ENCODE measurements at places on chromosomes 3 and 15.

GRCh38 chr3:42961633-42962032 is 17.5 kb upstream of the GASK1A start:
- peak; percentile 18 for DNase-seq

DNA sequence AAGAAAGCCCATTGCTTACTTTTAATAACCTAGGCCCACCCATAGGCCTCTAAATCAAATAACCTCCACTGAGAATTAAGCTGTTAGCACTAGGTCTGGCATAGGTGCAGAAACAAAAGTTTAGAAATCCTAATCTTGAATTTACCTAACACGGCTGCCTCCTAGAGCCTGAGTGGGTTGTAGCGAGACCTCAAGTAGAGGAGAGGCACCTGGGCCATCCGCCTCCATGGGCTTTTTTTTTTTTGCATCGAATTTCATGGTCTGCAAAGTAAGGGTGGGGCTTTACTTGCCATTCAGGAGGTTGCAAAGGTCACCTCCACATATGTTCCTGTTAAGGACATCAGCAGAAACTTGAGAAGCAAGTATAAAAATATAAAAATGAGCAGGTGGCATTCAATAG is 6.6 kb upstream of the TPM1 start:
- no peak for DNase-seq

GRCh38 chr3:80769683-80770082 is 991.8 kb downstream of the GBE1 start:
- DNase-seq: no peak

DNA sequence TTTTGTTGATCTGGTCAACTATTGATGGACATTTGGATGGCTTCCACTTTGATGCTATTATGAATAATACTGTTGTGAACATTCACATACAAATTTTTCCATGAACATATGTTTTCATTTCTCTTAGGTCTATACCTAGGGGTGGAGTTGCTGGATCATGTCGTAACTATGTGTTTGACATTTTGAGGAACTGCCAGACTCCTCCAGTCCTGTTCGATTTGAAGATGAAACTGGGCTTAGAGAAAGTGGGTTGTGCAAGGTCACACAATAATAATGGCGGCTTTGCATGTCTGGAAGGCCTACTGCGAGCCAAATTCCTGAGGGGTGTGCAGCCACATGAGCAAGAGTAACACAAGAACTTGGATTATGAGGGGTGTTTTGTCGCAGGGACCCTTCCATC is 2.6 kb downstream of the TSEN2 start:
- no peak for DNase-seq

DNA sequence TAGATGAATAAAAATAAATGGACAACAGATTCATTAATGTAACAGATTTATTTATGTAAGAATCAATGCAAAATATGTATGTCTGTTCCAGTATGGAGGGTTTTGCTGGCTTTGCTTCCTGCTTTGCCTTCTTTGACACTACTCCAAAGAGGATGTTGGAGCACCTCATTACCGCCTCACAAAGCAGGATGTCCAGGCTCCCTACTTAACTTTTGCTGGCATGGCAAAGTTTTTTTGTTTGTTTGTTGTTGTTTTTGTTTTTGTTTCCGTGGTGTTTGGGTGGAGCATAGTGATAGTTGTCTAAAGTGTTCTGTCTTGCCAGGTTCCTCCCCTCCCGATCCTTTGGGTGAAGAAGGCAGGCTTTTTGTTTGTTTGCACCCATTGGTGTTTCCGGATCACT is 38.7 kb downstream of the DIPK2A start:
- DNase-seq: no peak

DNA sequence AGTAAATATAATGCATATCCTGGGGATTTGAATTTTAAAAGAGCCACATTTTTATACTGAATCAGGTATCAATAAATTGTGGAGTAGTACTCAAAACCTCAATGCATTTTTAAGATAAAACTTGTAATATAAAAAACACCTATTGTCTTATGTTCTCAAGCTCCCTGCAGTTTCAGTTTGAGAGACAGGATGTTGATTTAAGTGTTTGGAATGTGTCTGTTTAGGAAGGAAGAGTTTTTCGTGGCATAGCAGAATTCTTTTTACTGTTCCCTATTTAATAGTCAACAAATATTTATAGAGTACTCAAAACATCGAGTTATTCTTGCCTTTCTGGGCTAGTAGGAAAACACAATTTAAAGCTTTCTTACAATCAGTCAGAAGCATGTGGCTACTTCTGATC is 146.1 kb upstream of the BCHE start:
- DNase-seq: no peak

DNA sequence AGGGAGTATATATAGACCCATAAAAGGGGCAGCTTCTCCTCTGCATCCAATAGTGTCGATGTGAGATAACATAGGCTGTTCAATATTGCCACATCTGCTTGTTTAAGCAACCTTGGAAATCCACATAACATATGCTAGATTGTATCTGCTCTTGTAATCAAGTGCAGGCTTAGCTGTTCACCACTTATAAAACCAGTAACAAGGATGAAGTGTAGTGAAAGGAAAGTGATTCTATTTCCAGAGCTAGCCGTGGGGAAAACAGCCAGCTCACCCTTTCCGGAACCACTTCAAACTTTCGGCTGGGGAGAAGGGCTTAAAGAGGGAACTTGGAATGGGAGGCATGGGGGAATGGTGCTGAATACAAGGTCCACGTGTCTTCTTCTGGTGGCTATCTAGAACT is 204.0 kb downstream of the TAFA4 start:
- no peak for DNase-seq

DNA sequence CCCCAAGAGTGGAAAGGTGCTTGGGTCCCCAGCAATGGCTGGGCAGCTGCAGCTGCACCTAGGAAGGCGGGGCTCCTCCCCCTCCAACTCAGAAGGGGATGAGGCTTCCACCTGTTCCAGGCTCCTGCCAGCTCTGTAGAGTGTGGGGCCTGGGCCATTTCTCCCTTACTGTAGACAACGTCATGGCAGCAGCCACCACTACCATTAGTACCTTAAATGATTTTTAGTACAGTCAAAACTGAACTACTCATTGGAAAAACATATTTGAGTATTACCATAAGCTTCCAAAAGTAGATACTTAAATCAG is 1274.2 kb upstream of the GBE1 start:
- no peak for DNase-seq

- no peak for DNase-seq
Measured at GRCh38 chr3:16055606-16056211, 118.8 kb upstream of the GALNT15 start.

DNA sequence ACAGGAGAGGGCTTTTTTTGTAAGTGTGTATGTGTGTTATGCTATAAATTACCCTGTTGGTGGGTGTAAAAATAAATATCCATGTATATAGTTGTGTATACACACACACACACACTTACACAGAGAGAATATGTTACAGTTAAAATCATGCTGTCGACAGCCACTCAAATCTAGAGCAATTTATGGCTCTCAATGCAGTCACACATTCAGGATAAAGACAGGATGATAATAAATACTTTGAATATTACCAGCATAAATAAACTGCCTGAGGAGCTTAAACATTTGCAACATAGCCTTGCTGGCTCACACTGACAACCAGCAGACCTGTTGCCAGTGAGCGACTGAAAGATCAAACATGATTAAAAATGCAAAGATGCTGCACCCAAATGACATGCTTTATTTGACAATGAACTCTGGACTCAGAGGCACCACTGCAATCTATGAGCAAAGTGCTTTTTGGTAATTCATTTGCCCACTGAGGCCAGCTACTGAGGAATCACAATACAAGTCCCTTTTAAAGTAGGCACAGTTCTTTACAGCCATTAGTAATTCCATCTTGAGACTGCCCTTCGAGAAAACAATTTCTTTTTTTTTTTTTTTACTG is 458.9 kb downstream of the FHIT start:
- no peak for DNase-seq

DNA sequence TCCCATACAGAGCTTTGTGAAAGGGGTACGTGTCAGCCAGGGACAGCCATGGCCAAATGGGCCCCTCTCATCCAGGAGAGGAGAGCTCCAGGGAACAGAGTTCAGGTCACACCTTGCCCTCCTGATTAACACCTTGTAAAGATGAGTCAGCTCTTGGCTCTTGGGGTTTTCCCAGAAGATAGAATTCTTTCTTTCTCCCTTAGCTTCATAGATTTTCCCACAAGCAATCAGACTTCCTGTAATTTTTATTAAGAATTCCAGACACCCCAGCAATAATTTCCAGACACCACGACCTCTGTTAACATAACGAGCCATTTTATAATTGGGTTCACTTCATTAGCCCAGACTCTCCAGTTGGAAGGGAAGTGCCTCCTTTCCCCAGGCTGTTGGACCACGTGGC is 86.4 kb downstream of the LRTM1 start:
- DNase-seq: no peak

DNA sequence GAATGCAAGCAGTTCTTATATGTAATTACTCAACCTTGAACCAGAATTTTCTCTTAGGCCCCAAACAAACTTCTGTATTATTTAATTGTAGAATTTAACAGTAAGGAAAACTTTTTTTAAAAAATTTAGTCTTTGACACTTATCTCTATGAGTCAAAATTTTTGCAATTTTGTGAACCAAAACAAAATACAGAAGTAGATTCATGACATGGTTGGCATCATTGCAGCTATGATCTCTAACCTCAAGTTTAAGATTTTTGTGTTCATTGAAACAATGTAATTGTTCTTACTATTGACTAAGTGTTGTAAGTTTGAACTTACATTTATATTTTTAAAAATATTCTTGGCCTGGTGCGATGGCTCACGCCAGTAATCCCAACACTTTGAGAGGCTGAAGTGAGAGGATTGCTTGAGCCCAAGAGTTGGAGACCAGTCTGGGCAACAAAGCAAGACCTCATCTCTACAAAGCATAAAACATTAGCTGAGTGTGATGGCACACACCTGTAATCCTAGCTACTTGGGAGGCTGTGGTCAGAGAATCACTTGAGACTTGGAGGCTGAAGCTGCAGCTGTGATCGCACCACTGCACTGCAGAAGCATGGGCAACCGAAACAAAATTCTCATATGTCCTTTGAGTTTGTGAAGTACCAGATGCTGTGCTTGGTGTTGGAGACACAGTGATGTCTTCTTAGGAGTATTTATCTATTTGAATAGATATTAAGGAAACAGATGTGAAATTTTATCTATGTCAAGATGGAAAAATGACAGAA is 39.7 kb downstream of the STT3B start:
- no peak for DNase-seq

GRCh38 chr15:60672400-60672799 is 193.5 kb upstream of the ICE2 start:
- DNase-seq: no peak

- DNase-seq: no peak
Measured at GRCh38 chr3:150348500-150348899, 59.6 kb upstream of the TSC22D2 start.

DNA sequence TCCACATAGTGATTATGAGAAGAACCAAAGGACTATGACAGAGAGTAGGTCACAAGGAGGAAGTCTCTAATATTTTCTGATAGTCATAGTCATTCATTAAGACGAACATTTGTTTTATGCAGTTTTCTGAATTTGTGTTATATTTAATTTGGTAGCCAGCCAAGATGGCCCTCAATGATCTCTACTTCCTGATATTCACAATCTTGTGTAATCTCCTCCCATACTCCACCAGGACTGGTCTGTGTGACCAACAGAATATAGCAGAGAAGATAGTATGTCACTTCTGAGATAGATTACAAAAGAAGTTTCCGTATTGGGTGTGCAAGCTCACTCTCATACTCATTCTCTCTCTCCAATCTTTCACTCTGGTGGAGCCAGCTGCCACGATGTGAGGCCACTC is 30.8 kb downstream of the HLTF start:
- no peak for DNase-seq

DNA sequence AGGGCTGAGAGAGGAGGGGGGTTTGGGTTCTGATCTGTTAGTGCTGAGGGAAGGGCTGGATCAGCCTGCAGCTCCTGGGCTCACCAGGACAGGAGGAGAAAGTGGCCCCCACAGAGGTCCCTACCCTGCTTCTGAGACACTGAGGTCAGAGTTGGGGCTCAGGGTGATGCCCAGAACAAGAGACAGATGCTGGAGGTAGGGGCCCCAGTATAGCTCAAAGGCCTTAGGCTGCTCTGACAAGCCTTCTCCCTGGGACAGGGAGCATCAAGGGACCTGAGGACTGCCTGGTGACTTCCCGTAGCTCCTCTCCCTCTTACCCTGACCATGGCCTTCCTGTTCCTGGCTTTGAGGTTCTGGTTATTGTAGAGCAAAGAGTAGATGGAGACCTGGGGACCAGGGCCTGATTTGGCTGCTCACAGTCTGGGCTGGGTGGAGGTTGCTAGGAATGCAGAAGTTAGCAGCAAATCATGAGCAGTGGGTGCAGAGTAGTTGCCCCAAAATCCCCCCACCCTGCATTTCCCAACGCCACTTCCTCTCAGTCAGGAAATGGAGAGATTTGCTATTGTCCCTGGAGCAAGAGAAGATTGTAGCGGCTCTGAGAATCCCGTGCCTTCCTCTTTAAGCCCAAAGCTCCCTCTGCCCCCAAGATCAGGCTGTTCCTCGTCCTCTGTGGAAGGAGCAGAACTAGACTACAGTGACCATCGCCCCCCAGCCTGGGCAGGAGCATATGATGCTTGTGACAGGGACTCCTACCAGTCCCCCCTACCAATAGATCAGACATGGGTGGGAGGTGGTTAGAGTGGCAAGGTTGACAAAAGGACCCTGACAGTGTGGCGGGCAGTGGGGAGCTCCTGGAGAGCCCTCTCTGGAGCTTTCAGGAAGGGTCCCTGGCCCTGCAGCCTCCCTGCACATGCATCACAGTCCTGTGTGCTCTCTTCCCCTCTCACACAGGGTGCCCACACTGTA is 47.4 kb upstream of the SEC22A start:
- DNase-seq: no peak

DNA sequence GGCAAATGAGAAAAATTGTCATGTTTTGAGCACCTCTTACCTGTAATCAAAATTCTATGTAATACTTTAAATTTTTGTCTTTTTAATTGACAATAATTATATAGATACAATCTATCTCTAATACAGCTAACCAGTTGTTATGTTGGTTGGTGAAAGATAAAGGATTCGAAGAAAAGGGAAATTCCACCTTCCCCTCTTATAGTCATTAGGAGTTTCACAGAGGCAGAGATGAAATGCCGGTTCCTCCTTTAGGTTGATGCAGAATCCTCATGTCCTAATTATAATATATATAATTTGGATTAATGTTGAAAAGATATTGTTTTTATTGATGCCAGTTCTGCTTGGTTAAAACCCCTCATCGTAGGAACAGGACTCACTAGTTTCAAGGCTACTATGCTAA is 67.1 kb downstream of the LRCH3 start:
- DNase-seq: no peak

DNA sequence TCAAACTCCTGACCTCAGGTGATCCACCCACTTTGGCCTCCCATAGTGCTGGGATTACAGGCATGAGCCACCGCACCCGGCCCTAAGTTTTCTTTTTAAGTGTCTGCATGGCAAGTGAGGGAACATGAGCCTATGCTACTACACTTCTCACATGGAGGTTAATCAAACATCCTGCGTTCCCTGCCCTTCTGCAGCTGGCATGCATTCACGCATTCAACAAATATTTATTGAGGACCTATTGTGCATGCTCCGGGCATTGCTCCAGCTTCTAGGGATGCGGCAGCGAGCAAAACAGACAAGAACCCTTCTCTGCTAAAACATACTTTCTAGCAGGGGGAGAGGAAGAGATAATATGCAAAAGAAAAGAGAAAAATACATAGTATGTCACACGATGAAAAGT is 42.6 kb upstream of the ACKR4 start:
- no peak for DNase-seq

All from activated CD4-positive, alpha-beta T cell treated with anti-CD3 and anti-CD28 coated beads for 24 hours (primary cell).